ENCODE measurements at places on chromosomes 3 and 15. TPM values are rescaled to one million over a fixed set of nuclear protein-coding genes. Genes with fewer than 3 reads are reported as not detected.
A peak's percentile ranks its signal among the peaks of the same experiment; 100 is the strongest.

DNA sequence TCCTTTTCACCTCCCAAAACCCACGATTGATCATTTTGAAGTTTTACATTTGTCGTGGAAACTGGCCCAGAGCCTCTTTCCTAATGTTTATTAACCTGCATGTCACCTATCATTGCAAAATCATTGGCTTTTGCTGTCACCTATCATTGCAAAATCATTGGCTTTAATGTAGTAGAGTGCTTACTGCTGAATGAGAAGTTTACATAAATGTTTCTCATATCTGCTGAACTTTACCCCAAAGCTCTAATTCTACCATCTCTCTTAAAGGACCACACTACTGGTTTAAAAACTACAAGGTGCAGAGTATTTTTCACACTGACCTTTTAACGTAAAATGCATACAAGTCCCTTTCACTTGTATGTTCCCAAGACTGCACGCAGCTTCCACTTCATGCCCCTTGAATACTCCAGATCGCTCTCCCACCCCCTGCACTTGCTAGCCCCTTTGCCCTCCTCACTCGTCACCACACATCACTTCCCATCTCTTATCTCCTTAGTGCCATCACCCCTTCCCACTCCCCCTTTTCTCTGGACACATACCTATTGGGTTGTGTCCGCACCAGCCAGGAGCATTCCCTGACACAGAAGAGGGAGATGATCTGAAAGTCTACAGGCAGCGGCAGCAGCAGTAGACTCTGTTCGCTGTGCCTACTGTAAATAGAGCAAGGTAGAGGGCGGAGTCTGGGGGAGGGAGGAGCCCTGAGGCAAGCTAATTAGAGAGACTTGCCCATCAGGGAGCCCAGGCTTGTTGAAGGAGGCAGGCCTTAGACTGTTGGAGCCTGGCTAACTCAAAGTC is 30.2 kb upstream of the ATOSA start:
- DNase-seq: no peak

DNA sequence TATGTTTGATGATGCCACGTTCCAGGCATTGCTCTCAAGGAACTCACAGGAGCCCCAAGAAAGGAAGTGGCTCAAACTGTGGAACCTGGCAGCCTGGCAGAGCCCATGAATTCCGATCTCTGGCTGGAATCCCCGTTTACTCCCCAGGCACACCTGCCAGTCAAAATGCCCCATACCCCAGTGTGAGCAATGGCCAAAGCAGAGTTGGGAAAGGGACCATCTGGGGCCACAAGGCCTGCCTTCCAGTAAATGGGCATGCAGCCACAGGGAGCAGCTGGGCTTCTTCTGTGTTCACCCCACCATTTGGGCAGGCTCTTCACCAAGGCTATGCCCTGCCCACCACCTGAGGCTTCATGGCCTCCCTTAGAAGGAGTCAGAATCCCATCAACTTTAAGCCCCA is 257.0 kb upstream of the GOLGA6L4 start:
- no peak for DNase-seq

GRCh38 chr3:198071602-198072287 is 111.7 kb downstream of the LMLN start:
- peak; percentile 99 for DNase-seq

- DNase-seq: no peak
These were observed 155.9 kb downstream of the AKAP13 start for GRCh38 chr15:85536341-85536740.

- peak; percentile 10 for DNase-seq
These were observed 467 bp downstream of the PIF1 start for GRCh38 chr15:64824929-64825430.

Gene SYNM
- total RNA-seq: 10.1 TPM

Gene CKMT1A
- 1.2 TPM for total RNA-seq

Gene ANKUB1
- not detected for total RNA-seq

Gene CCDC54
- not detected for total RNA-seq

Gene SOX2
- 5.2 TPM for total RNA-seq
